ENCODE measurements at places on chromosomes 5 and 9.
A peak's percentile ranks its signal among the peaks of the same experiment; 100 is the strongest.

GRCh38 chr5:137734962-137735554 lies 831 bp downstream of the KLHL3 start:
- DNase-seq, result peak; percentile 12

DNA sequence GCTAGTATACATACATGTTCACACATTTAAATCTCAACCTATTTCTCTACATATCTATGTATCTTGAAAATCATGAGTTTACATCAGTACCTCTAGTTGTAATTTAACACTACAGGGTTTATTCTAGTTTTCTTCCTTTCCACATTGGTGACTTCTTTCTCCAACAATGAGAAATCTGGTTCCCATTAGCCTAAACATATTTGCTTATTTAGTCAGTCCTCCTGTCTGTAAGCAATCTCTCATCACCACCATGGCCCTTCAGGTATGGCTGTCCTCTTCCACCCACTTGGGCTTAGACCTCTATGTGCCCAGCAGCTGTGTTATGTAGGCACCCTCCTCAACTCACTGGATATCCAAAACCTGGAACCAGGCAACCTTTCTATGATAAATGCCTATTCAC lies 8.0 kb upstream of the SPATA31D1 start:
- DNase-seq, result no peak

GRCh38 chr5:72434781-72435437 lies 72.3 kb downstream of the ZNF366 start:
- DNase-seq, result no peak

DNA sequence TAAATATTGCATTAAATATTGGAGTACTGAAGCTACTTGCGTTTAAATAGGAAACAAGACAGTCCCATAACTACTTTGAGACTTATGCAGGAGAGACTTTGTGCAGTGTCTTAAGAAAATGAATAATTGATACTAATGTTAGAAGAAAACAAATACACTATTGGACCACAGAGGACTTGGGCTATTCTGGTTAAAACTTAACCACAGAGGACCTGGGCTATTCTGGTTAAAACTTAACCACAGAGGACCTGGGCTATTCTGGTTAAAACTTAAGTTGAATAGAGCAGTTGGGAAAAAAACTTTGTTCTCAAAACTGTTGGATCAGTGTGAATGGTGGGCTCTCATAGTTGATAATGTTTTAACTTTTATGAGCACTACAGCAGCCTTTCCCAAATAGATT lies 141.7 kb downstream of the WDR70 start:
- DNase-seq, result no peak

GRCh38 chr9:87592554-87593358 lies 95.1 kb downstream of the DAPK1 start:
- DNase-seq, result no peak

DNA sequence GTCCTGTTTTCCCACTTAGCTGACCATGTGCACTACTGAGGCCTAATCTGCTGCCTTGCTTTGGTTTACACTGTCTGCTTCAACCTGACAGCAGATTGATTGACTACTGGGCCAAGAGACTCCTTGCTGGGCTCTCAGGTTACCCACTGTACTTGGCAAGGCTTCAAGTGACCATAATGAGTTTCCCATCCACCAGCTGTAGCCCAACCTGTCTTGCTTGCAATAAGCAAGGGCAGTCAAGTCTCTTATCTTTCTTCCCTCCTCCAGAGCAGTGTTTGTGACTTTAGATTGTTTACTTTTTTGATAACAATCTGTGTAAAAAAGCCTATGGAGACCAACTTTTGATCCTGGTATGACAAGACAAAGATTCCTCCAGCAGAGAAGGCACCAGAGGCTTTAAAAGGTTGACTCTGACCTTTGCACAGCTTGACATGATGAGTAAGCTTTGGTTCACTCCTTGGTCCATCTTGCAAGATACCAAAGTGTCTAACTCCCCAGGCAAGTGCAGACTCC lies 912.3 kb upstream of the SEMA6A start:
- DNase-seq, result no peak

GRCh38 chr9:22722492-22722891 lies 275.9 kb downstream of the DMRTA1 start:
- DNase-seq, result no peak

- DNase-seq, result no peak
Measured at GRCh38 chr5:164204338-164204946, 699.0 kb downstream of the MAT2B start.

GRCh38 chr5:13553896-13554295 lies 390.6 kb downstream of the DNAH5 start:
- DNase-seq, result no peak

DNA sequence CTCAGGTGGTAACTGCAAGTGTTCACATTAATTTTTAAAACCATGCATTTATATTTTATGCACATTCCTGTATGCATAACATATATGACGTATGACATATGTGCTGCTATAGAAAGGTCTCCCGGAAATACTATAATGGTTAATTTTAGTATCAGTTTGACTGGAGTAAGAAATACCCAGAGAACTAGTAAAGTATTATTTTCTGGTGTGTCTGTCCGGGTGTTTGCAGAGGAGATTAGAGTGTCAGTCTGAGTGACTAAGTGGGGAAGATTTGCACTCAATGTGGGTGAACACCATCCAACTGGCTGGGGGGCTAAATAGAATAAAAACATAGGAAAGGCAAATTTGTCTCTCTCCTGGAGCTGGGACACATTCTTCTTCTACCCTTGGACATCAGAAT lies 26.9 kb downstream of the UIMC1 start:
- no peak for DNase-seq

DNA sequence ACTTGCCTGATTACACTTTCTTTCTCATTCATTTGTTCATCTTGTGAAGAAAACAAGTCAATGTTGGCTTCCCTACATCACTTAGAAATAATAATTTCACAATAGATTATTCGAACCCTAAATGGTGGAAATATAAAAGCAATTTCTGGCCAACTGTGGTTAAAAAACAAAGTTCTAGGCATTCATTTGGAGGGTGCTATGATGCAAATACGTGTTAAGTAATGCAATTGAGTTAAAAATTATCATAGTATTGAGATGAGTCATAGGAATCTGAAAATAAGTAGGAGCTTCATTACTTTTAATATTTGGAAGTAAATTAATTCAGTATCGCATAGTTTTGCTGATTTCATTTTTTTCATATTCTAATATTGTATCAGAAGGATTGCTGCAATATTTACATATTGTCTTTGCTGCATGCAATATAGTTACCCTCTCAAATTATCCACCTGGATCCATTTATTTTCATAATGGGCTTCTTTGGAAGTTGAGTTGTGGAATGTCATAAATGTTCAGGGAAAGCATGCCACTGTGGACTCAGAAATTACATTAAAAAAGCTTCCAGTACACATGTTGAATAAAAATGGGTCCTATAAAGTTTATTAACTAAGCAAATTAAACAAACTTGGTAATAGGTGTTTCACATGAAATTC lies 647.7 kb upstream of the WWC1 start:
- no peak for DNase-seq

- DNase-seq, result no peak
Measured at GRCh38 chr5:69202497-69202896, 13.1 kb downstream of the CENPH start.

GRCh38 chr5:132766020-132766805 lies 10.8 kb downstream of the SEPTIN8 start:
- no peak for DNase-seq

DNA sequence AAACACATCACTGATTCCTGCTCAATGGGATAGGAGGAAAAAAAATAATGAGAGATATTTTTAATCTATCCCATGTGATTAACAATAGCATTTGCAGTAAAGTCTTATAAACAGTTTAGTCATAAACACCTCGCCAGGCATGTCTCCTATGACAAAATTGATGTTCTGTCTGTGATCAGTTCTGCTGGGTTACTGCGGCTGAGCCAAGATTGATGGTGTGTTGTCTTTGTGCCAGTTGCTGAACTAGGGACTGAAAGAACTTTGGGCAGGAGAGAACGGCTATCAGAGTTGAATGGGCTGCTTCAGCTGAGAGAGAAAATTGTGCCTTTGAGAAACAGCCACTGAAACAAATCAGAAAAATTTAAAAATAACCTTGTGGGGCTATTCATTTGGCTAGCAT lies 37.3 kb upstream of the MAMDC2 start:
- no peak for DNase-seq

DNA sequence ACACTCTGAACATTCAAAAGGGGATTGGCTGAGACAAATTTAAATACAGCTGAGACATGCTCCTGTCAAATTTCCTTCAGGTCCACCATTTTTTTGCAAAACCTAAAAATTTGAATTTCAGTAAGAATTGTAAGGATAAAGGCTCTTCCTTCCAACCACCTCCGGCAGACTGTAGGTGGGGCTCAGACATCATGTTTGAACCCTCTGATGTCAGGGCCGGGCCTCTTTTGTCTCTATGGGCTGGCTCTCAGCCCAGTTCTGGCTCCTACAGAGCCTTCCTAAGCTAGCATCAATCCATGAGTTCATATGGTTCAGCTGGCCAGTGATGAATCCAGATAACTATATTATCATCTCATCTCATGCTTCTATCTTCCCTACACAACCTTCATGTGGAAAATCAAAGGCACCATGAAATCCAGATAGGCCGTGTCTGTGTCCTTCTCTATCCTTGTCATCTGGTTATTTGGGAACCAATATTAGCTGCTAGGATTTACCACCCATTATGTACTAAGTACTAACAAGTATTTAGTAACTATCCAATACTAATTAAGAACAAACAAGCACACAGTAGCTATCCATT lies 44.2 kb downstream of the NIPSNAP3B start:
- DNase-seq, result no peak

Measured in CD4-positive, alpha-beta T cell (primary cell).